OCI-LY7 (cell line): ENCODE measurements at places on chromosomes 11 and 22. TPM values are rescaled to one million over a fixed set of nuclear protein-coding genes. Genes with fewer than 3 reads are reported as not detected.

Gene TP53AIP1
- not detected in 2 replicates for total RNA-seq

Gene OVCH2
- total RNA-seq, result not detected in 2 replicates

Gene SYNGR1
- 22.5 and 23.3 TPM in 2 replicates for total RNA-seq

Gene KCNE3
- not detected in 2 replicates for total RNA-seq

Gene CRYAB
- not detected in 2 replicates for total RNA-seq

Gene DDT
- total RNA-seq, result 161 and 182 TPM in 2 replicates

Gene WNT11
- total RNA-seq, result not detected in 2 replicates

Gene CSF2RB
- total RNA-seq, result 21.6 and 23.4 TPM in 2 replicates

Gene SERPINH1
- not detected in 2 replicates for total RNA-seq

Gene RIBC2
- total RNA-seq, result 0.78 and 1.8 TPM in 2 replicates

Gene HSPB2
- not detected in 2 replicates for total RNA-seq

Gene OPCML
- not detected in 2 replicates for total RNA-seq

Gene OR52B2
- total RNA-seq, result not detected in 2 replicates

Gene TST
- 37.6 and 41.5 TPM in 2 replicates for total RNA-seq

Gene NRXN2
- total RNA-seq, result 1.6 and 3.3 TPM in 2 replicates

Gene ANO9
- total RNA-seq, result 27.6 and 28.2 TPM in 2 replicates

Gene MMP13
- not detected in 2 replicates for total RNA-seq

Gene ANGPTL5
- not detected in 2 replicates for total RNA-seq

Gene MRPL48
- total RNA-seq, result 63.9 and 64.4 TPM in 2 replicates

Gene PGA4
- not detected in 2 replicates for total RNA-seq

Gene TALDO1
- 172 and 195 TPM in 2 replicates for total RNA-seq

Gene MGAT3
- total RNA-seq, result 34.1 and 44.3 TPM in 2 replicates

Gene DERL3
- total RNA-seq, result 52.1 and 64.1 TPM in 2 replicates

Gene OR8G5
- not detected in 2 replicates for total RNA-seq

Gene CABP4
- 11.5 and 11.8 TPM in 2 replicates for total RNA-seq

Gene ART1
- not detected in 2 replicates for total RNA-seq

Gene TEAD1
- total RNA-seq, result 3.6 and 5.6 TPM in 2 replicates

Gene PANX1
- 10.8 and 11.3 TPM in 2 replicates for total RNA-seq

Gene C11orf21
- total RNA-seq, result 1.9 and 2.5 TPM in 2 replicates

Gene CHRM1
- total RNA-seq, result not detected in 2 replicates

Gene KIF18A
- total RNA-seq, result 42.3 and 47.1 TPM in 2 replicates

Gene ABTB2
- total RNA-seq, result 0.06 and 0.07 TPM in 2 replicates

Gene KRTAP5-1
- total RNA-seq, result not detected in 2 replicates

Gene MTA2
- 162 and 174 TPM in 2 replicates for total RNA-seq

Gene SHANK2
- total RNA-seq, result not detected in 2 replicates

Gene GVQW3
- total RNA-seq, result 16.5 and 18.4 TPM in 2 replicates

Gene TIRAP
- 8.6 and 9.8 TPM in 2 replicates for total RNA-seq

Gene RAG1
- total RNA-seq, result 0.65 TPM in 1 of 2 replicates, not detected in the other

Gene MICAL2
- total RNA-seq, result 0.59 TPM in 1 of 2 replicates, not detected in the other

Gene LSP1
- 225 and 303 TPM in 2 replicates for total RNA-seq

Gene LIPT2
- 10.9 TPM in 2 replicates for total RNA-seq

Gene KCNQ1OT1
- 3.4 TPM in 2 replicates for total RNA-seq

Gene ATP5MG
- total RNA-seq, result 266 and 294 TPM in 2 replicates

Gene CD3D
- total RNA-seq, result not detected in 2 replicates

Gene SAA1
- total RNA-seq, result not detected in 2 replicates

Gene C22orf23
- 0.57 TPM in 1 of 2 replicates, not detected in the other for total RNA-seq

Gene KBTBD3
- total RNA-seq, result 6.0 and 6.5 TPM in 2 replicates

Gene ACR
- not detected in 2 replicates for total RNA-seq

Gene OR2AG1
- total RNA-seq, result not detected in 2 replicates

Gene P2RY2
- not detected in 2 replicates for total RNA-seq

Gene TMEM134
- 76.9 and 86.9 TPM in 2 replicates for total RNA-seq

Gene MOV10L1
- 0.66 and 1.1 TPM in 2 replicates for total RNA-seq
